ENCODE measurements at places on chromosomes 6 and 20. TPM values are rescaled to one million over a fixed set of nuclear protein-coding genes. Genes with fewer than 3 reads are reported as not detected.

Gene PPP1R3G
- total RNA-seq, result 2.6 TPM

Gene PRDM1
- total RNA-seq, result 0.15 TPM

Gene SLC44A4
- total RNA-seq, result not detected

Gene SLC25A27
- 5.7 TPM for total RNA-seq

Gene CDYL
- total RNA-seq, result 63.7 TPM

Measured in chondrocyte (in vitro differentiated cells).